ENCODE measurements at places on chromosomes 6 and 20. TPM values are rescaled to one million over a fixed set of nuclear protein-coding genes. Genes with fewer than 3 reads are reported as not detected.

The ENPP4 gene
- 0.50 TPM for total RNA-seq

The XKR7 gene
- total RNA-seq = under 0.01 TPM

The HTR1E gene
- not detected for total RNA-seq

The SDHAF4 gene
- total RNA-seq = 8.6 TPM

The DZANK1 gene
- total RNA-seq = 1.3 TPM

The SEMG2 gene
- not detected for total RNA-seq

The DDAH2 gene
- total RNA-seq = 93.8 TPM

The PHACTR3 gene
- total RNA-seq = not detected

Measured in smooth muscle cell of trachea (primary cell).